ENCODE measurements at places on chromosomes 3 and 15.

DNA sequence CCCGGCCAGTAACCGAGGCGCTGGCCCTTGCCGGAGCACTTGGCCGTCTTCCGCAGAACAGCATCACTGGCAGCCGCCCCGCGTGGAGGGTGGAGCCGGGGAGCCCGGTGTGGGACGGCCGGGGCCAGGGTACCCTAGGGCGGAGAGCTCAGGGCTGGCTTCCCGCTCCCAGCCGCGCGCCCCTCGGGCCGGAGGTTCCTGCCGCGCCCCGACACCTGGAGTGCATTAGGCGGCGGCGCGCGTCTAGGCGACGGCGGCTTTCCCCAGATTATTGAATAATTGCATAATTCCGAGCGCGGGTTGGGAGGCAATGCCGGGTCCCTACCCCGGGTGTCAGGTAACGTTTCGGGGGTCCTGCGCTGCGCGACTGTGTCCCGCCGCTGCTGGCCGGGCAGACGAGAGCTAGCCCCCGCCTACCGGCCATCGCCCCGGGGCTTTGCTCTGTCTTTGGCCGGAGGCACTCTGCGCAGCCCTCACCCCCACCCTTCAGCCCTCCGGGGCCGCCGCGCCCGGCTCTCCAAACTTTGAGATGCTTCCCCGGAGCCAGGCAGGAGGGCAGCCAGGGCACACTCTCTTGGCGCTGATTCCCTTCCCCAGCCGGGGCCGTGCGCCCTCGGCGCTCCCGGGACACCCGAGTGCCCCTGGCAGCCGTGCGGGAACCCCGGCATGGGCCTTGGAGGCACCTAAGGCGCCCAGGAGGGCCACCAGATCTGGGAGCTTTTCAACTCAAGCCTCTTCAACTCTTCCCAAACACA lies 749 bp downstream of the ITGA11 start:
- DNase-seq: peak; percentile 4

DNA sequence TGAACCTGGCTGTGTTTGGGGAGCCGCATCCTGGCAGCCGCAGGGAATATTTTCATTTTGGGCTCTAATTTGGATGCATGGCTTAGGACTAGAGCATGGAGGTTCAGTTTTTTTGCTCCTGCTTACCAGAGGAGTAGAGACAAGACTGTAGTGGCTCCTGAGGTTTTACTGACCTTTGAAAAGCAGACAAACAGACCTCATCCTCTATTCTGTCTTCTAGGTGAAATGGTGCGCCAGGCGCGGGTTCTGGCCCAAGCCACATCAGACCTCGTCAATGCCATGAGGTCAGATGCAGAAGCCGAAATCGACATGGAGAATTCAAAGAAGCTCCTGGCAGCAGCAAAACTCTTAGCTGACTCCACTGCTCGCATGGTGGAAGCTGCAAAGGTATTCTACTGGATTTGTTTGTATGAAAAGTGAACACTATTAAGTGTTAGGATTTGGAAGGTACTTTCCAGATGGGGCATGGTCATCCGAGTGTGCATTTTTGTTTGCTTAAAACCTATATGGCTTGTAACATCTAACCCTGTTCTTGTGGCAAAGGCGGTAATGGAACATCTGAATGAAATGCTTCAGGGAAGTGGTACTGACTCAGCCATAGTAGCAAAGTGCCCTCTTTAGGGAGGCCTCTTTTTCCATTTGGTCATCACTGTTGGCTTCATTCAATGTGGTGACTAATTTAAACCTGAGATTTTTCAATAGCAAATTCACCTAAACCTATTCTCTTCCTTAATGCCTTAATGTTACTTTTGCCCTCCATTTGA lies 330.7 kb upstream of the TPM1 start:
- peak; percentile 35 for DNase-seq

GRCh38 chr15:74511583-74511982 lies 29.4 kb upstream of the ARID3B start:
- no peak for DNase-seq

GRCh38 chr3:14147617-14148016 lies 22.8 kb downstream of the TMEM43 start:
- no peak for DNase-seq

DNA sequence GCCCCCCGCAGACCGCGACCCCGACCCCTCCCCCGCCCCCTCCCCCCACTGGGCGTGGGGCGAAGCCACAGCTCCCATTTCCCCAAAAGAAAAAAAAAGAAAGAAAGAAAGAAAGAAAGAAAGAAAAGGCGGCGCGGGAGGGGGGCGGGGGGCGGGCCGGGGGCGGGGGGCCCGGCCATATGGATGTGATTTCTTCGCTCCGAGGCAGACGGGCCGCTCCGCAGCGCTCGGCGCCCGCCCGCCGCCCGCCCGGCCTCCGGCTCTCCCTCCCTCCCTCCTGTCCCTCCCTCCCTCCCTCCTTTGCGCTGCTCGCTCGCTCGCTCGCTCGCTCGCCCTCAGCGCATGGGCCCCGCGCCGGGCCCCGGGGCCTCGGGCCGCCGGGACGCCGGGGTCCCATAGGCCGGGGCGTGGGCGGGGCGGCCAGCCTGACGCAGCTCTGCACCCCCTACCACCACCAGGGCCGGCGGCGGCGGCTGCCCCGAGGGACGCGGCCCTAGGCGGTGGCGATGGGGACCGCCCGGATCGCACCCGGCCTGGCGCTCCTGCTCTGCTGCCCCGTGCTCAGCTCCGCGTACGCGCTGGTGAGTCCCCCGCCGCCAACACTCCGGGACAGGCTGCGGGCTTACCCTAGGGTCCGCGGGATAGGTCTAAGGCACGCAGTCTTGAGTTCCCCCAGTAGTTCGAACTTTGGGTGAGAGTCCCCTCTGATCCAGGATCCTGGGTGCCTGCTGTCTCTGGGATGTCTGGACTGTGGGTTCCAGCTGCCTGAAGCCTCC lies 5.7 kb downstream of the PTH1R start:
- no peak for DNase-seq

GRCh38 chr3:111943533-111943932 lies 35.3 kb upstream of the ABHD10 start:
- DNase-seq: no peak

- DNase-seq: no peak
Observed at GRCh38 chr15:99062226-99062625, 42.7 kb upstream of the SYNM start.

GRCh38 chr3:17686613-17687012 lies 55.8 kb downstream of the TBC1D5 start:
- no peak for DNase-seq

GRCh38 chr15:72700076-72700475 lies 14.1 kb downstream of the BBS4 start:
- no peak for DNase-seq

DNA sequence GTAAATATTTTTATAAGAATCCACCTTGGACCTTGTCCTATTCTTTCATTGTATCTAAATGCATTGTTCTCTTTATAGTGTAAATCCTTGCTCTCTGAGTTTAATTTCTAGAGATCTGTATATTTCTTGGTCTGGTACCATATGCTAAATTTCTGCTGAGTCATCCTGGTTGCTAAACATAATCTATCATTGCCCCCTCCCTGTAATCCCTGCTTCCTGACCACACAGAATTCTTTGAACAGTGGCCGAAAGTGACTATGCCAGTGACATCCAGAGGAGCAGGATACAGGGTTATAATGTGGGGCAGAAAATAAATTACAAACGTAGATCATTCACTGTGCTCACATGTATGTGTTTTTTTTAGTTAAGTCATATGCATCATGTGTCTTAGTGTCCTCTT lies 143.1 kb downstream of the DIPK2A start:
- no peak for DNase-seq

DNA sequence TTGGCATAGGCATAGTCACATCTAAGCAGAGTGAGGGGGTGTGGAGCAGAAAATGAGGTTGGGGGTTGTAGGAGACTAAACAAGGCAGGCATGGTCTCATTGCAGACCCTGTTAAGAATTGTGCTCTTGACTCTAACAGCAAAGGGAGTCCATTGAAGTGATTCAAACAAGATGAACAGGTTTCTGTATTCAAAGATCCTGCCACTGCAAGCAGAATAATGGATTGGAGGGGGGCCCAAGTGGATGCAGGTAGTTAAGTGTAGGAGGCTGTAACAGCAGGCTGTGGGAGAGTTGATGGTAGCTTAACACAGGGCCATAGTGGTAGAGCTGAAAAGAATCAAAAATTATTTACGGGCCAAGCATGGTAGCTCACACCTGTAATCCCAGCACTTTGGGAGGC lies 34.4 kb downstream of the CASR start:
- DNase-seq: no peak

DNA sequence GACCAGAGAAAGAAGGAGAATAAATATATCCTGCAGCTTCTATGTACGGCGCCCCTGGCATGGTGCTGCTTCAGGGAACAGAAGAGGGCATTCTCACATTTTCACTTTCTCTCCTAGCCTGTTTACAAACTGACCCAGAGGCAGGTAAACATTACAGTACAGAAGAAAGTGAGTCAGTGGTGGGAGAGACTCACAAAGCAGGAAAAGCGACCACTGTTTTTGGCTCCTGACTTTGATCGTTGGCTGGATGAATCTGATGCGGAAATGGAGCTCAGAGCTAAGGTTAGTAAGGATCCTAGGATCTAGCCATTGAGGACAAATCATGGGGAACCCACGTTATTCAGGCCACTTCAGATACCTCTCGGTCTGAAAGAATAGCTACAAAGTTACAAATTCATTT lies 26.4 kb downstream of the HACD3 start:
- no peak for DNase-seq

GRCh38 chr3:62611541-62612240 lies 238.3 kb upstream of the FEZF2 start:
- no peak for DNase-seq

DNA sequence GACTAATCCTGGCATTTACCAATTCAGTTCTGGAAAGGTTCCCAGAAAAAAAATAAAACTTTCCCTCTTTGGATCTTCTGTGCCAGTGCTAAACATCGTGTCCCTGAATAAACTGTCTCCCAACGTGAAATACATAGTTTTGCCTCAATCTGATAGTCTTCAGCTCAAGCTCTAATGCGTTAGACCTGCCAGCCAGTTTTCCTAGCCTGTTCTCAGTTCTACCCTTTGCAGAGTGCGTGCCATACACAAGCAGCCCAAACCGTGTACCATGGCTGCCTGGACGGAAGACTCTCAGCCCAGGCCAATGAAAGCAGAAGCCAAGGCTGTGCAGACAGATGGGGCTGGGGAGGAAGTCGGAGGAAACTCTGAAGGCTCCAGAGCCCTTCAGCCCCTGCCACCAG lies 11.4 kb upstream of the OCA2 start:
- DNase-seq: no peak

DNA sequence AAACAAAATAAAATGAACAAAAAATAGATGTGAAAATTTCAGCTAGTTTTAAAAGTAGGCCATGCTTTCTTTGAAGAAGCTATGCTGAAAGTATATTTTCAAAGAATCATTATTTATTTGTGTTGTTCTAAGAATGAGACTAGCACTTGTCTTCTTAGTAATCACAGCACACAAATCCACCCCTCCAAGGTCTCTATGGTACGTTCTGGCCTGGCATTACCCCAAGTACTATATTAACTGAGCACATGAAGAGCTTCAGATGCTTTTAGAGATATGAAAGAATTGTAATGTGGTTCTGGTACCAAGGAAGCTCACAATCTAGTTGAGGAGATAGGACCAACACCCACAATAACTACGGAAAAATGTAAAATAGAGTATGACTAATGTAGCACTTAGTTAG lies 416.5 kb downstream of the PLCL2 start:
- no peak for DNase-seq

DNA sequence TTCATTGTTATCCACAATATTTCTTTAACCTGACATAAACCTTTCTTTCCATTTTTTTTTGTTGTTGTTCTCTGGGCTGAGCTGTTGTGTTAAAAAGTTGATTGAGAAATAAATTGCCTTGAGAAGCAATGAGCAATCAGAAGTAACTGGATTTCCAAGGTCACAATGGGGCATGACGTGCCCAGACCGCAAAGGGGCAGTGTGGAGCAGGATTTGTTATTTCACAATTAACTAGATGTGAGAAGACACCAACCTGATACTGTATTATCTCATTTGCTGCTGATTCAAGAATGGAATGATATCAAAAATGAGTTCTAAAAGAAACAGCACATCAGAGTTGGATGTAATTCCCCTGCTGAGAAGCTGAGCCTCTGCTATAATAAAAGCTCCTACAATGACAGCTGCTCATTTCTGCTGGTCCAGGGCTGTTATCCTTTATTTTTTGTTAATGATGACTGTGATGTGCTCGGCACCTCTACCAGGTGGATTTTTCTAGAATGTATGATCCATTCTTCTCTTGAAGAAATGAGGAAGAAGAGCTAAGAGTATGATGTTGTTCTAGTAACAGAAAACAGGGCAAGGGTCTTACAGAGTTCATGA lies 28.1 kb downstream of the CPNE4 start:
- peak; percentile 55 for DNase-seq

DNA sequence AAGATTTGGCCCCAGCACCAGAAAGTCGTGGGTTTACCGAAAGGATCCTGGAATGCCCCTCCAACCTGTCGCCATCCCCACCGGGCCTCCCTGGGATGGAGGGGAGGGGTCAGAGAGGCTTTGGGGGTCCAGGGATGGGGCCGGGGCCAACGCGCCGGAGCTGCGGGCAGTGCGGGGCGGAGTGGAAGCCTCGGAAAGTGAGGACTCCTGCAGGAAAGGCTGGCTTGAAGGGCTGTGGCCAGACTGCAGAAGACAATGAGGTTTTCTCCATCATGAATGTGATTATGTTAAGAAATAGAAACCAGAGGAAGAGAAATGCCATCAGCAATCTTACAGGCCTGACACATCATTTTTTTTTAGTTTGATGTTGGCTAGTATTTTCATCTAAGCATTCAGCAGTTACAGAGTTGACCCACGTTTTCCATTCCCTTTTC lies 738 bp downstream of the YEATS2 start:
- peak; percentile 35 for DNase-seq

DNA sequence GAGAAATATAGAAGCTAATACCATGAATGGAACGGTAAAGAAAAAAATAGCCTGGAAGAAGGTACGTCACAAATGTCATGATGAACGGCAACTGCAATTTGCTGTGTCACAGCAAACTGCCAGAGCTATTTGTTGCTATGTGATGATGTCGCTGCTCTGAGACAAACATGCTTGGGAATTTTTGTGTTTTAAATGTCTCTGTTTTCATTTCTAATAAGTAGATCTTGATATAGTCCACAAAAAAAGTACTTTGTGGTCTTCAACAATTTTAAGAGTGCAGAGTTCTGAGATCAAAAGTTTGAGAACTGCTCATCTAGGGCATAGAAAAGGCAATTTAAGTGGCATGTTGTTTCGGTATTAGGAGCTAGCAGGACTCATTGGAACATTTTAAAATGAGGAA lies 4.3 kb upstream of the NR1D2 start:
- no peak for DNase-seq

DNA sequence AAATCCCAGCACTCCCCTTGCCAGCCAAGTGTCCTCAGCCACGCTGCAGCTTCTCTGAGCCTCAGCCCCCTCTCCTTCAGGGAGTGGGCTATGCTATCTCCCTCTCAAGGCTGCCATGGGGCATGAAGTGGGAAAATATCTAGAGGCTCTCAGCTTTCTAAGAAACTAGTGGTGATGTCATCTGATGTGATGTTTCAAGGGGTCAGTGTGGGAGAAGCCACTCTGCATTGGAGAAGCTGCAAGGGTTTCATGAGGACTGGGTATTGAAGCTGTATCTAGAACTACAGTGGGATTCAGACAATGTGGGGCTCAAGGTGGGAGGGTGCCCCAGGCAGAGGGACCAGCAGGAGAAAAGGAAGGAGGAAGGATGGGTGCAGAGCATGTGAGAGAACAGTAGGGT lies 210.2 kb downstream of the TLE3 start:
- no peak for DNase-seq

GRCh38 chr15:24734396-24734795 lies 58.8 kb downstream of the NPAP1 start:
- DNase-seq: no peak

All from mammary epithelial cell (primary cell).